ENCODE measurements at places on chromosomes 6 and 20.

DNA sequence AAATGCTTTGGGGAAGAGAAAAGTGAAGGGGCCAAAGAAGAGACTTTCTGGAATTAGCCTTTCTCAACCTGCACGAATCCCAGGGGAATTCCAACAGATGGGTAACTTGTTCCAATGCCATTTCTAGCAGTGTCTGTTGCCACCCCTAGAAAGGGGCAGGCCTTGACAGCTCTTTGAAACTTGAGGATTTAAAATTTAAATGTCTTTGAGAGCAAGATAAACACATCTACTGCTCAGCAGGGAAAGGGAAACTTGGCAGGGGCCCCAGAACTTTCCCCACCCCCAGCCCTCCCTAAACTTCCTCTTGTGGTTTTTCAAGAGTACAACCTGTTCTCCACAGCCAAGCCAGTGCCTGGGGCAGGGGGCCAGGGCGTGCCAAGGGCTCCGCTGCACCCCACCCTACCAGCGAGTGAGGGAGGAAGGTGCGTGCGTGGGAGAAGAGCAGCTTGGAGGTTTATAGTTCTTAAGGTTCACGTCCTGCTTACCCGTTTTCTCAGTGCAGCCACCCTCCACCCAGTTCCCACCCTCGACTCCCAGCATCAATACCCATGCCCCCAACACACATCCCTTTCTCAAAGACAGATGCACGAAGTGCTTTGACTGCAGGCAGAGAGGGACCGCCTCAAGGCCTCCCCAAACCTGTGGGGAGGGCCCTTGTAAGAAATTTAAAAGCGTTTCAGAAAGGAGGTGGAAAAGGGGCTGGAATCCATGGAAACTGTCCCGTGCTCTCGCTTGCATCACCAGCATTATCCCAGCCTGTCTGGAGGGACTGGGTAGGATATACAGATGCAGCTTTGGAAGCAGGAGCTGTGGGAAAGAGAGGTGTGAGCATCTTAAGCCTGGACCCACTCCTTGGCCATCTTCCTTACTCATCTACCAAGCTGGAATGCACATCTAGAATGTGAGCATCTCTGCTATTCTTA is 4.5 kb upstream of the TAF8 start:
- peak; percentile 46 for DNase-seq

DNA sequence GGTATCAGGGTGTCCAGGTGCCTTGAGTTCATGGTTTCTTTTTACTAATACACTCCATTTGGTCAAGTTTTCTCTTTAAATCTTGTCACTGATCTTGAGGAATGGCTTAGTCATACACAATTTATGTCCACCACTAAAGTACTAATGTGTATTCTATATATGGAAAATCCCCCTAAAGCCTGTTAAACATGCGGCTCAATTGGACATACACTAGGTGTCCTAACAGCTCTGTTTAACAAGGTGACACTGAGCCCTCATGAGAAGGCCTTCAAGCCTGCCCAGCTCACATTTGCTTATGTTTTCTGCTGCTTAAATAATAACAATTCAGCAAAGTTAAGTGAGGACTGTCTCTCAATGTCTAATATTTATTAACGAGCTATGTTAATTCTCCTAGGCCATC is 31.5 kb downstream of the PDE7B start:
- DNase-seq, result no peak

DNA sequence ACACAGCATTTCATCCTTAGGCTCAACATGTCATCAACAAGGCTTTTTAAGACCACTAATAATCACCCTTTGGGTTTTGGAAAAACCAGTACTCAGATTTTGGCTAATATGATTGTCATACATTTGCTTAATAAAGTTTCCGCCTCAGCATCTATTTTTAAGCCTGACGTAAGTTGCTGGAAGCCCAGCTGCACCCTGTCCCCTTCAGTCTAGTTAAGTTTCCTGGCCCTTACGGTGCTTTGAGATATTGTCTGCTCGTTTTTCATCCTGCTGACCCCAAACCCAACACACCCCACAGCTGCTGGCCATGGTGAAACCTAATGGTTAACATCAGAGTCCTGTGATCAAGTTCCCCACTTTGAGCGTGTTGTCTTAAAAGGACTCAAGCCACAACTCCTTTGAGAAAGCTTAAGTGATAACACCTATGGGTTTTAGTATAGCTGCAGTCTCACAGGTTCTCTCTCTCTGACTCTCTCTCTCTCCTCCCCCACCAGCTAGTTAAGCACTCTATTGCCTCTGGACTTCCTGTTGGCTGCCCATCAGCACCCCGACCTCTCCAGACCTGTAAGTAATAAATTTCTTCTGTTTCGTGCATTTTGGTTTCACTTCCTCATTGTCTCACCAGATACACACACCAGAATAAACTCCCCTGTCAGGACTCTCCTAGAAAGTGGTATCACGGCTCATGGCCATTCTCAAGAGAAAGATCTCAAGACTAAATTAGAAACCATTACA is 802.0 kb downstream of the C6orf118 start:
- DNase-seq, result no peak

DNA sequence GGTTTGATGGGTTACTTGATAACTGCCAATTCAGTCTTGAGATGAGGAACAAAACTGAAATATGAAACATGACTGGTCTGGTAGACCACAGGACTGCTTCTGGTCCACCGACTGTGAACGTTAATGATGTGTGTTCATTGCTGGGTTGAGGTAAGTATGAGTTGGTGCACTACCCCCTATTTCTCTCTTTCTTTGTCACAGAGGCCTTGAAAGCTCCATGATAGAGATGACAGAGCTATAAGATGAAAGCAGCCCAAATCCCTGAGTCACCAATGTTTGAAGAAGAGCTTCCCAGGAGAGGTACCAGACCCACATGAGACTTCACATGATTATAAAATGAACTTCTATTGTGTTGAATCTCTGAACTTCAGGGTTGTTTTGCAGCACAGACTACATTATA is 555.5 kb downstream of the PTPRT start:
- no peak for DNase-seq

GRCh38 chr20:17786221-17786718 is 86.5 kb downstream of the BANF2 start:
- no peak for DNase-seq

DNA sequence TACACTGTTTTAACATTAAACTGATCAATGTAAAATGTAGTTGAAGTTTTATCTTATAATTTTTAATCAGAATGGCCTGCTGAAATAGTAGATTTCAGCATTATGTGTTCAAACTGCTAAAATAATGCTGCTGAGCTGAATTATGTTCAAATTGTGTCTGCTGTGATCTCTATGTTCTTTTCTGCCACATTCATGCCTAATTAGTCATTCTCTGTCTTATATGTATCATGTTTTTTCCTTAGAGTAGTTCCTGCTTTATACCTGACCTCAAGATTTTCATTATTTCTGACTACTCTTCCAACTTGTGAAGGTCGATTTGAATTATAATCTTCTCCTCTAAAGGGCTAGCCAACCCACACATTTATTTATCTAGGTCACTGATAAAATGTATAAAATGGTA is 476.7 kb upstream of the EPHA7 start:
- DNase-seq, result no peak
